ENCODE measurements at places on chromosomes 6 and 20.

- DNase-seq = no peak
These were observed 272.7 kb downstream of the GRIK2 start for GRCh38 chr6:101666256-101666655.

DNA sequence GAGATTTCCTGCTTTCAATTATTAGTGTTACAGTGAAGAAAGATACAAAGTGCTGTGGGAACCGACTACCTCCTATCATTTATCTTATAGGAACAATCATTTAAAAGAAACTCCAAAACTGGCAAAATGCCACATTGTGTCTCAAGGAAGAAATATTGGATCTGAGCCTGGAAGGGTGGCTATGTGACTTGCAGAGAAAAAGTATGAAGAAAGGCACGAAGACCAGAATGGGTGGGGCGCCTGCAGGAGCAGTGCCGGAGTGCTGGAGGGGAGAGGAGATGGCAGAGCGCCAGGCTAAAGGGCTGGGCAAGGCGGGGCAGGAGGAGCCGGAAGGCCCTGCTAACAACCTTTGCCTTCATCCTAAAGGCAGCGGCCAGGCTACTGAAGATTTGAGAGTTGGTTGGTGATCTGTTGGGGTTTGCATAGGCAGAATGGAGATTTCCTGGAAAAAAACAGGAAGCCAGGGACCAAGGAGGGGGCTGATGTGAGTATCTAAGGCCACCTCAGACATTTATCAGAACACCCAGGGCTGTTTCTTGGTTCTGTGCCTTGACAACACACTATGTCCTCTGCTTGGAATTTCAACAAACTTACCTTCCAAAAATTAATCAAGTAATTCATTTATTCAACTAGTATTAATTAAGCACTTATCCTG lies 125.6 kb downstream of the MAFB start:
- no peak for DNase-seq

DNA sequence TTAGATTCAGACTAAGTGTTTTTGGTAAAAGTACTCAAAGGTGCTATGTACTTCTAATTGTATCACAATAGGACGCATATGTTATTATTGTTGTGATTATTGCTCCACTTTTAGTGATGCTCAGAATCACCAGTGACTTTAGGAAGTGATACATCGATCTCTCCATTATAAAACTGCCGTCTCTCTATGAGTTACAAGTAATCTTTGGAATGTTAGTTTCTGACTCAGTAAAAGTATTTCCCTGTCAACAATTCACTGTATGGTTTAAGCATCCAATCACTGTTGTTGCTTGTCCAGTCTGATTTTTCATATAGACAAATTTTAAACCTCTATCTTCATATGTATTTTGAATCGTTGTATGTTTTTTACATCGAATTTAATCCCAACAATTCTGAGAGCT lies 9.4 kb downstream of the DCBLD1 start:
- no peak for DNase-seq

DNA sequence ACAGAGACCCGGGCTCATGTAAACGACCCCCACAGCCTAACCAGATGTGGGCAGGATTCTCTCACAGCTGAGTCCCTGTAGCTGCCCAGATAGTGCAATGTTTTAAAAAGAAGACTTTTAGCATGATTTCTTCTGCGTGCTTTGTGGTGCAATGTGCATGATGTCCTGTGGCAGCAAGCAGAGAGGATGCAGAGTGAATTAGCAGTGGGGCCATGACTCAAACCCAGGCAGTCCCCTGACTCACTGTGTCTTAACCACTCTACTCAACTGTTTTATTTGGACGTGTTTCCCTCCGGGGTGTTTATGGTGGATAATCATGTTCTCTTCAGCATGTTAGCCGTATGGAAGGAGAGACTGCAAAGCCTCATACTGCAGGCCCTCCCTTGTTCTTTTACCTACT lies 247.9 kb downstream of the SLC24A3 start:
- DNase-seq = no peak

GRCh38 chr6:83853178-83854000 lies at the start of gene RIPPLY2:
Gene RIPPLY2 (plus strand): TSS chr6:83853360. CDS start chr6:83853417, 57 bp downstream.
- no peak for DNase-seq

DNA sequence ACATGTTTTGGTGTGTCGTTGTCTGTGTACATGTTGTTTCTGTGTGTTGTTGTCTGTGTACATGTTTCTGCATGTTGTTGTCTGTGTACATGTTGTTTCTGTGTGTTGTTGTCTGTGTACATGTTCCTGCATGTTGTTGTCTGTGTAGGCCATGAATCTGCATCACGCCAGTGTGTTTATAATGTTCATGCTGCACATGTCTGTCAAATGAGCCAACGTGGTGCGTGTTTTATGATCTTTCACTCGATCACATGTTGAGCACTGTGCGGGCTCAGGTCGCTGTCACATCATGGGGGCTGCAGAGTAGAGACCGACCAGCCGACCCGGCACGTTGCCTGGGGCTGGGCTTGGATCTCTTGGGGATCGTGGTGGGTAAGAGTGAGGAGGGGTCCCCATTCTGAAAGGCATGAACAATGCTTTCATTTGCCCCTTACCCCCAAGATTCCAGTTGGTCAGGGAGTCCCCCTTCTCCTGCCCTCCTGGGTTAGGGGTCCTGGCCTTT lies 26.5 kb upstream of the SLCO4A1 start:
- no peak for DNase-seq

DNA sequence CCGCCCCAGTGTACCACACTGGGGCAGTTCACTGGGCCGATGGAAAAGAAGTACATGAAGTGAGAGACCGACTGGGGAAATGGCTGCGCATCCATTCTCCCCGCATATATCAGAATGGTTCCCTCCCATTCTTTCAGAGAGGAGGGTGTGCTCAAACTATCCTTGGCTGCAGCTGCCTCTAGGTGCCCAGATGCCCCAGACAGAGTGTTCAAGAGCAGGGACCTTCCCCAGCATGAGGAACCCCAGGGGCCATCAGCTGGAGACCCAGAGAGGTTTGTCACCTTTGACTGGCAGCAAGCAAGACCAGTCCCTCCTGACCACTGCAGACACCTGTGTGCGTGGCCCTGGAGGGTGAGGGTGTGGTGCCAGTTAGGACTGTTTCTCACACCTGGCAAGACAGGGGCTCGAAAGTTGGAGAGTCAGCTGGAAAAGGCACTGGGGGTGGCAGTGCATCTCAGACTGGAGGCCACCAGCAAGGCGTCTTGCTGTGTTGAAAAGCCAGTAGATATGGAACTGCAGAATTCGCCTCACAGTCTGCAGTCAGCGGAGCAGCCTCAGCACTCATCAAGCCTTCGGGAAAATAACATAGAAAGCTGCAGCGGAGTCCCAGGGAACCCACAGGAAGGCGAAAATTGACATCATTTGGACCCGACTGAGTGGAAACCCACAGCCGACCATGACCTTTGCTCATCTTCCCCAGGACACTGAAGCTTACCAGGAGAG lies 76.7 kb downstream of the GPR6 start:
- no peak for DNase-seq

DNA sequence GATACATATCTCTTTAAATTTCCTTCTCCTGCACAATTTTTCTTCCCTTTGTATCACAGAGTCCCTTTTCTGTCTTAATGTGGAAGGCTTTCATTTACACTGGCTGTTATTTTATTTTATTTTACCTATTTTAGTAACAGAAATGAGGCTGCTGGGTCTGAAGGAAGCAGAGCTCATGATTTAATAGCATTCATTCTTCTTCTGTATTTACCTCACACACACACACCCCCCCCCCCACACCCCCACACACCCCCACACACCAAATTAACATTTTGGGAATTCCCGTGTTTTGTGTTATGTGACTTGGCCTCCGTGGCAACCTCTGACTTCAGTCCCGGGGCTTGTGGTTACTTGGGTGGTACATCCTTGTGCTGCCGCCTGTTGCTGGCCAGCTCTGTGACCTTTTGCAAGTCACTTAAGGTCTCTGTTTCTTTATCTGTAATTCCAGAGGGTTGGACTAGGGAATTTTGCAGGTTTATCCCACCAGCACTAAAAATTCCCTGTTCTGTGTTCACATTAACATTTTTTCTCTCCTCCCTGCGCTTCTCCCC lies 108.8 kb downstream of the TIAM2 start:
- DNase-seq = no peak

- no peak for DNase-seq
These were observed 161.2 kb downstream of the TAF4 start for GRCh38 chr20:61904456-61904855.

DNA sequence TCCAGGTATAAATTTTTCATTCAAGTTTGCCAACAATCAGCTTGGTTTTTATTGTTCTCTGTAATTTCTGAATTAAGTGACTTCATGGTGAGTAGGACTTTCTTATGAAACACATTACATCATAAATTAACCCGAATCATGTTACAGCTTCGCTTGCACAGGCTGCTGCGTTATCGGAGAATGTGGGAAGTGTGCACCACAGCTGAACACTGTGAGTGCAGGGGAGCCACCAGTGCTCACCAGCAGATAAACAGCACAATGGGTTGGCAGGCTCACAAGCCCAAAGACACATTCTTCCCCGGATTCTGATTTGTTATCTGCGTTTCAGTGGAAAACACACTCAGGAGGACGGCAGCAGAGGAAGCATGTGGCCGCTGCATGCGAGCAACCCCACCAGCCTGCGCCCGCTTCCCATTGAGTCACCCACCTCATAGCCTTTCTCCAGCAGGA lies 121.1 kb downstream of the GMDS start:
- DNase-seq = no peak

DNA sequence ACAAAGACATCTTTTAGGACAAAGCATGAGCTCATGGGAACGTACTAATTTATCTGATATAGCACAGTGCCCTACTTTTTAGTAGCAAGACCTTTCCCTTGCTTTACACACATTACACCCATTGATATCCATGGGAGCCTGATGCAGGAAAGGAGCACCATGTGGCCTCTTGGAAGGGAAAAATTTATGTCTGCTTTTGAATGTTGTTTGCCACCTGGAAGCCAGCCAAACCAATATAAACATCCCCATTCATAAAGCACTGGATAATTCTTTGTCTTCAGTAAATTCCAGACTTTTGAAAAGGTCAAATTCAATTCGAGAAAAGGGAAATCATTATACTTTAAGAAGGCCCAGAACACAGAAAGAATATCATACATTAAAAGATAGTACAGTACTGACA lies 152.3 kb upstream of the BEND6 start:
- DNase-seq = no peak

GRCh38 chr6:168163096-168163731 lies 84.2 kb upstream of the FRMD1 start:
- no peak for DNase-seq

GRCh38 chr6:15061180-15061641 lies 184.7 kb upstream of the JARID2 start:
- DNase-seq = no peak

Data from activated CD4-positive, CD25-positive, alpha-beta regulatory T cell (primary cell).